NCI-H69 (cell line): ENCODE measurements at places on chromosomes 6 and 20.

DNA sequence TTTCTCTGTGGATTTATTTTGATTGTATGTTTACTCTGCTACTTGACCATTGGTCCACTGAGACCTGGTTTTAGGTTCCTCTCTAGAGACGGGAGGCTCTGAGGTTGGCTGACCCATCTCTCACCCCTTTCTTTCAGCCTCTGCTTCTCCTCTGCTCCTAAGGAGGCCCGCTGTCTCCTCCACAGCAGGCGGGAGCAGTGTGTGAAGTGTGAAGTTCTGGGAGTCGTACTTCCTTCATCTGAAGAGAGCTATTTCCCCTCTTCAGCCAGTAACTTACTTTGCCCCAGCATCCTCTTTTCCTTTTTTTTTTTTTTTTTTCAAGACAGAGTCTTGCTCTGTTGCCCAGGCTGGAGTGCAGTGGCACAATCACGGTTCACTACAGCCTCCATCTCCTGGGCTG is 21.1 kb downstream of the PDRG1 start:
- no peak for DNase-seq

GRCh38 chr20:8523684-8524083 is 391.6 kb downstream of the PLCB1 start:
- peak; percentile 81 for DNase-seq

DNA sequence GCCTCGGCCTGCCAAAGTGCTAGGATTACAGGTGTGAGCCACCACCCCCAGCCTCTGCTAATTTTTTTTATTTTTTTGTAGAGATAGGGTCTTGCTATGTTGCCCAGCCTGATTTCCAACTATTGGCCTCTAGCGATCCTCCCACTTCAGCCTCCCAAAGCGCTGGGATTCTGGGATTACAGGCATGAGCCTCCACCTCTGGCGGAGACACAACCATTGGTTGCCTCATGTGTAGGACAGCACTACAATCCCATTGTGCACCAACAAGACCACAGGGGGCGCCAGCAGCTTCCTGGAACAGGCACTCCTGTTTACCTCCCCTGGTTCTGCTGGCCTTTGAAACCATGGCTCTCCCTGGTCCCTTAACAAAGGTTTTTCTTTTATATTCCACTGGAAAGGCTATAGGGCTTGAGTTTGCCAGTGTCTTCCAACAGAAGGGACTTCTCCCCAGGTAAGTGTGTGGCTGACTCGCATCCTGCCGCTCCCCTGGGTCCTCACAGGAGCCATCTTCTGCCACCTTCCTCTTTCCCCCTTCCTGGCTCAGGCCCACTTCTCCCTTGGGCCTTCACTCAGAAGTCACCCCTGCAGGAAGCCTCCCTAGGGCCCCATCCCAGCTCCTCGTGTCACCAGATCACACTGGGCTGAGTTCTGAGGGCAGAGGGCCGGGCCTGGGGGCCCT is 39.2 kb upstream of the TLDC2 start:
- DNase-seq = peak; percentile 82

DNA sequence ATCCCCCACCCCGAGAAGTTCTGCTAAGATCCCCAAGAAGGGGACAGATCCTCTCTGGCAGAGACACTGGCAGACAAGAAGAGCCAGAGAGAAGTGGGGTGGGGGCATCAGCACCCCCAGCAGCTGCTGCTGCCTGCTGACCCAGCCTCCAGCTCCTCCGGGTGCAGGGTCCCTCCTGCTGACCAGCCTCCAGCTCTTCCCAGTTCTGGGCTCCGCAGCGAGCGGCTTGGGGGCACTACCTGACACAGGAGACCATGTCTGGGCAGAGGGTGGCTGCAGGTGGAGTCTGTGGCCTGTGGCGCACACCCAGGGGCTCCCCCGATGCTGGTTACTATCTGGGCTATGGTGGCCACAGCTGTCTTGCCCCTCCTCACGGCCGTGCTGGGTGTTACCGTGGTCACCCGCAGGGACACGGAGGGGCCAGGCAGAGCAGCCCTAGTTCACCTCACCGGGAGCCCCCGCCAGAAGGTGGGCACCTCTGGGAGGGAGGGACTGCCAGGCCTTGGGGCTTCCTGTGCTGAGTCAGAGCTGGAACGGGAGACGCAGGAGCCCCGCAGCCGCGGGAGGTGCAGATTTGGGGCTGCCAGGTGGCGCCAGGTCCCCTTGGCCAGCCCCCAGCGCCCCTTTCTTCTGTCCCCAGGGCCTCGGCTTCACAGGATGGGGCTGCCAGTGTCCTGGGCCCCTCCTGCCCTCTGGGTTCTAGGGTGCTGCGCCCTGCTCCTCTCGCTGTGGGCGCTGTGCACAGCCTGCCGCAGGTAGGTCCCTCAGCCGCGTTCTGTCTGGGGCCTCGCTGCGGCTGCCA is 630 bp downstream of the LIME1 start:
- no peak for DNase-seq

DNA sequence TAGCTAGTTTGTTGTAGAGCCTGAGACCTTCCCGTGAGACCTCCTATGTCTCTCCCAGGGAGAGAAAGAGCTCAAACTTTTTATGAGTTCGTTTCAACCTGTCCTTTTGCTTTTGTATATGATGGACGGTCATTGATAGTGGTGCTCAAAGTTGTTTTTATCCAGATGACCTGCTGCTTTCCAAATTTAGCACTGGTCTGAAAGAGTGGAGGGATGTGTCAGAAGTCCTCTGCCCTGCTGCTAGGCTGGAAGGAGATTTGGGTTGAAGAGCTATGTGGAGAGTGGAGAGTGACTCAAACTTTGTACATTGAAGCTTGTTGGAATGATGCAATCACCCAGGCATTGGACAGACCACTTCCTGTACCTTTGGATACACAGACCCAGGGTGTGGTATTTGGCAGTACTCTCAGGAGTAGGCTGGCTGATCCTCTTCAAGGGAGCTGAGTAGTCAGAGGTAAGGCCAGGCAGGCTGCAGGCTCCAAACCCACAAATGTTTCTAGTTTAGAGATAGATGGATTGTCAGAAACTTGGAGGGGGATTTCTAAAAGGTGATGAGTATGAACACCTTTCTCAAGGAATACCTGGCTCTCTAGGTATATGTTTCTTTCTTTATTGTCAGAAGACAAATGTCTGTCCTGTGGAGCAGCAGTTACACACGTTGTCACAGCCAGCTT is 49.4 kb upstream of the RREB1 start:
- peak; percentile 29 for DNase-seq

- no peak for DNase-seq
These were observed 17.2 kb downstream of the DYNLT1 start for GRCh38 chr6:158627168-158627939.

GRCh38 chr6:141359953-141360352 is 772.8 kb upstream of the GJE1 start:
- DNase-seq = no peak

- no peak for DNase-seq
These were observed 90.0 kb downstream of the PRND start for GRCh38 chr20:4811661-4812181.
